ENCODE measurements at places on chromosomes 4 and X. TPM values are rescaled to one million over a fixed set of nuclear protein-coding genes. Genes with fewer than 3 reads are reported as not detected.

DNA sequence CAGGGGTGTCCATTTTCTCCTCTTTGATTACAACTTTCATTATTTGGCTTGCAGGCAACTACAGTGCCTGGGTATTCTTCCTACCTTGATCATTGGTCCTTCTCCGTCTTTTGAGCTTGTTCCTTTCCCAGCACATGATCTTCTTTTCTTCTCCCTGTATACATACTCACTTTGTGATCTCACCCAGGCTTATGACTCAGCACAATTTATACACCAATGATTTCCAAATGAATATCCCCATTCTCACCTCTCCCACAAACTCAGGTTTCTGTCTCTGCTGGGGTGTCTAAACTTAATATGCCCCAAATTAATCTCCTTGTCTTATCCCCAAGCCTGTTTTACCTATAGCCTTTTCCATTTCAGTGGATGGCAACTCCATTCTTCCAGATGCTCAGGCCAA, 19.5 kb upstream of the C4orf54 start:
- DNase-seq: no peak
- no peaks in the 10 kb centered on the region for H3K27me3 ChIP-seq
- H3K36me3 ChIP-seq: no peaks in the 10 kb centered on the region
- H3K27ac ChIP-seq: no peak overlapping the region

GRCh38 chr4:17597517-17597916, 16.9 kb upstream of the MED28 start:
- no peaks in the 10 kb centered on the region for H3K36me3 ChIP-seq
- peak; percentile 8 for DNase-seq

DNA sequence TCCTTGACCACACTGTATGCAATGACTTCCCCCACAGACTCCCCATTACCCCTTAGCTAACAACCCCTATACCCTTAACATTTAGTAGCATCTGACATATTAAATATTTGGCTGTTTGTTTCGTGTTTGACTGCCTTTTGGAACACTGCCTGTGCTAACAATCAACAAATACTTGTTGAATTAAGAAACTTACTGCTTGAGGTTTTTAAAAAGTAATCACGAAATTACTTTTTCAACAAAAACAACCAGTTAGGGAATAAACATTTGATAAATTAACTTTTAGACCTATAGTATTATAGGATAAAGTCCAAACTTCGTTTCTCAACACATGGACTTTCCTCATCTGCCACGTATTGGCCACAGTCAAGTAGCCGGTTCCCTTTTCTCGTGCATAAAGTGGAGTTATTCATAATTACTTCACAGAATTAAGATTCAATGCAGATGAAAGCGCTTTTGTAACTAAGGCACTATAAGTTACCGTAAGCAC, 555 bp upstream of the ELMOD2 start:
- H3K36me3 ChIP-seq: no peaks in the 10 kb centered on the region
- DNase-seq: no peak
- H3K4me1 ChIP-seq: no peaks in the 10 kb centered on the region
- H3K27ac ChIP-seq: no peak overlapping the region
- peak overlapping the region; percentile 74 for H3K4me3 ChIP-seq

Gene MFAP3L
- 0.50 TPM for total RNA-seq

Gene ERAS
- not detected for total RNA-seq

All from fibroblast of lung (primary cell).